ENCODE measurements at places on chromosomes 5 and 9.

DNA sequence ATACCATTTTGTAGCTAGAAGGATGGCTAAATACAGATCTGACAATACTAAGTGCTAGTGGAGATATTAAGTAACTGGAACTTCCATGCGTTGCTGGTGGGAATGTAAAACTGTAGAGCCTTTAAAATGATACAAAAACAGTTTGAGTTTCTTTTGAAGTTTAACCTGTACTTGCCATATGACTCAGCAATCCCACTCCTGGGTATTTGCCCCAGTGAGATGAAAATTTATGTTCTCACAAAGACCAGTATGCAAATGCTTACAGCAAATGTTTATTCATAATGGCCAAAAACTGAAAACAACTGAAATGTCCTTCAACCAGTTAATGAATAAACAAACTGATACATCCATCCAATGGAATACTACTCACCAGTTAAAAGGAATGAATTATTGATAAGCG, 137.3 kb downstream of the SLC12A2 start:
- no peak for DNase-seq

DNA sequence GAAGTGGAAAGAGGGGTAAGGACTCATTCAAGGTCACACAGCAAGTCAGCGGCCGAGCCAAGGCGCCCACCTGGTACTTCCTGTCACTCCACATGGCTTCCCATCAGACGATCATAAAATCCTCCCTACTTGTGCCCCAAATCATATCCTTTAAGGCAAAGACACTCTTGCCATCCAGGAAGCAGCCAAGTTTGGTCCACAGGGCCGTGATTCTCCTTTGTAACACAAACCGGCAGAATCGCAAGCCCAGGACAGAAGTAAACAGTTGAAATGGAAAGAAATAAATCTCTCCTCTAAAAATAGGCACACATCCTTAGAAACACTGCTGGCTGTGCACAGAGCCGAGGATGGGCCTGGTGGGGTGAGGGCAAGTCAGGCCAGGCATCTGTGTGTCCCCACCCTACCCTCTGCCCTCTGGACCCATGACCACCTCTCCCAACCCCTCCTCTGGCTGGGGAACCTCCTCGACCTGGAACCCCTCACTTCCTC, 30.5 kb downstream of the TMOD1 start:
- no peak for DNase-seq

DNA sequence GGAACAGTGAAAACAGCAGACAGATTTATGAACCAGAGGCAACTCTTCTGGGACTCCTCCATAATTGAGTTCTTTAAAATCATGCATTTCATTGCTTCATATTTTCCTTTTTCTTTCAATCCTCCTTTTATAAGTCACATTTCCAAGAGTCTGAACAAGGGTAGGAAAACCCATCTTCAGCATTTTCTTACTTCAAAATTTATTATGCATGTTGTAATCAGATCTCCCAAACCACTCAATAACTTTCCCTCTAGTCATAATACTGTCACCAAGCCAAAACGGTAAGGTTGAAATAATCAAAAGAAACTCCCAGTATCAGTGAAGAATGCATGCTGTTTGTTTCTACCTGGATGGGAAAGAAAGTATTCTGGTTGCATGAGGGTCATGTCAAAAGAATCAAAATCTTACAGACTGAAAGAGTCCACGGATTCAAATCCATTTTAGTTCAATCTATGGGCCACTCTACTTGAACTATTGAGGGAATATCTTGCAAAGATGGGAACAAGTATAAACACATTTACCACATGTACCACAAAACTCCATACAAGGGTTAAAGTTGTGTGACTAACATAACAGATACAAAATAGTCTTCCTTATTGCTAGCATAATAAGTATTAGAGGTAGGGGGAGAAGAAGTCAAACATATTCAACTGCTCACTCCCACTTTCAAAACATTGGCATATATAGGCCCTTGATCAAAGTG, 797.3 kb downstream of the MAT2B start:
- no peak for DNase-seq

DNA sequence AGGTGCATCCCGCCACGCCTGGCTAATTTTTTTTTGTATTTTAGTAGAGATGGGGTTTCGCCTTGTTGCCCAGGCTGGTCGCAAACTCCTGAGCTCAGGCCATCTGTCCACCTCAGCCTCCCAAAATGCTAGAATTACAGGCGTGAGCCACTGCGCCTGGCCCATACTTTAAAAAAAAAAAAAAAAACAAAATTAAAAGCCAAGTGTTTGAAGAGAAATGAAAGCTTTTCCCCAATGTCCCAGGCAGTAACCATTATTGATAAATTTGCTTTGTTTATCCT, 9.5 kb downstream of the PRRC2B start:
- DNase-seq, result no peak

DNA sequence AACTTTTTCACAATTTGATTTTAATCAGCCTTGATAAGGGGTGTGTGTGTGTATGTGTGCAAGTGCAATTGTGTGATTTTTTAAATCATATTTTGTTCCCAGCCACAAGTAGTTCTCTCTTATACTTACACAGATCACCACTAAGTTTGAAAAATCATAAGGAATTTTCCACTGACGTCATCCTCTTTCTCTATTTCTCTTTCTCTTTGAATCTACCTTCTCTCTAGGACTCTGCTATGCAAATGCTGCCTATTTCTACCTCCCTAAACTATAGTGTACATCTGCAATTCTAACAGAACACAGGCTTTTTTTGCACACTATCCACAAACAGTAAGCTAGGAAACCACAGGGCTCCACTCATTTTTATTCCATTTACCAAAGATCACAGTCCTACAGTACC, 254.6 kb upstream of the CYLC2 start:
- DNase-seq, result no peak

GRCh38 chr5:160466889-160467554, 45.4 kb downstream of the PTTG1 start:
- no peak for DNase-seq

GRCh38 chr5:126826619-126827215, 49.8 kb downstream of the LMNB1 start:
- no peak for DNase-seq

DNA sequence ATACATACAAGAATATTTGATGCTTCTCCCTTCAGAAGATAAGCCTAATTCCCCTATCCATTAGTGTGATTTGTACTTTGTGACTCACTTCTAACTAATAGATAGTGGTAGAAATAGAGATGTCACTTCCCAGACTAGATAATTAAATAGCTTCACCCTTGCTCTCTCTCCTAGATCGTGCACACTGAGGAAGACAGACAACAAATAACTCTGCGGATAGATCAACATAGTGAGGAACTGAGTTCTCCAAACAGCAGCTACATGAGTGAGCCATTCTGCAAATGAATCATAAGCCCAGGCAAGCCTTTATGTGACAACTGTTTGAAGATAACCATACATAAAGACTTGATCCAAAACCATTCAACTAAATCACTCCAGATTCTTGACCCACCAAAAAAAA, 1083.4 kb upstream of the C9orf72 start:
- no peak for DNase-seq

- no peak for DNase-seq
These were observed 11.0 kb upstream of the ADAMTS2 start for GRCh38 chr5:179355976-179356974.

DNA sequence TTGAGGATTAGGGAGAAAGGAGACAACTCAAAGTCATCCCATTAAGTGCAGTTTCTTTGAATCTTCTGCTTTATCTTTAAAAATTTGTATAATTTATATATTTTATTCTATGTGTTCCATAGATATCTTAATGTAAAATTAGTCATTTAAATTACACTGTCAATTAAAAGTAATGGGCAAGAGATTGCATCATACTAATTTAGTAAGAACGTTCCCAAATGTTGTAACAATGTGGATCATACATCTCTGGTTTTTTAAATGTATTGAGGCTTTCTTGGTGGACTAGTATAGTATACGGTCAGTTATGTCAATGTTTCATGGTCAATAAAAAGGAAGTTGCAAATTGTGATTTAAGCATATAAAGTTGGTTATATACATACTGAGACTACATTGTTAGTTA, 6.2 kb downstream of the TSLP start:
- no peak for DNase-seq

DNA sequence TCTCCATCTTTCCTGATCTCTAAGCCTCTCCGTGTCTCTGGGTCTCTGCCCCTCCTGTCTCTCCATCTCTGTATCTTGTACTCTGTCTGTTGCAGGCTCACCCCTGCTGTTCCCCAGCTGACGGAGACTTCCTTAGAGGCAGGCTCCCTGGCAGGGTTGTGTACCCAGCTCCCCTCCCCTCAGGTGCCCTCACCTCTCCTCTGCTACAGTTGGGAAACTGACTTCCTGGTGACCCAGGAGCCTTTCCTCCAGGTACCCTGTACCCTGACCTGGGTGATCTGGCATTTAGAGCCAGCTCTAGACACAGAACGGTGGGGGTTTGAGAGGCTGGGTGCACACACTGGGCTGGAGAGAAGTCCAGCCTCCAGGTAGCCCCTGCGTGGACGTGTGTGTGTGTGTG, 37.7 kb downstream of the CXXC5 start:
- no peak for DNase-seq

DNA sequence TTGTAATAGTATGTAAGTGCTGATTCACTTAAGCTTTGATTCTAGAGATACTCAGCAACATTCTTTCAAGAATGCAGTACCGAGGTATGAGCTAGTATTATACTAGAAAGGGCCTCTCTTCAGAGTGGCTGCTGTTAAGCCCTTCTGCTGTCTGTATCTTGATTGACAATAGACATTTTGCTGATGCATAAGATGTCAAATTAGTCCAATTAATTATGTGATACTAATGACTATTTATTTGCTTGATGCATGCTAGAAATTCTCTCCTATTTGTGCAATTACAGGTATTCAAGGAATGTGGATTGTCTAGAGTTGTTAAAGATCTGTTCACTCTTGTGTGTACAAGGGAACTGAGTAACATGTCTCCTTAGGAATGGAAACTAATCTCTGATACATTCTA, 92.3 kb upstream of the PTGER4 start:
- DNase-seq, result no peak

DNA sequence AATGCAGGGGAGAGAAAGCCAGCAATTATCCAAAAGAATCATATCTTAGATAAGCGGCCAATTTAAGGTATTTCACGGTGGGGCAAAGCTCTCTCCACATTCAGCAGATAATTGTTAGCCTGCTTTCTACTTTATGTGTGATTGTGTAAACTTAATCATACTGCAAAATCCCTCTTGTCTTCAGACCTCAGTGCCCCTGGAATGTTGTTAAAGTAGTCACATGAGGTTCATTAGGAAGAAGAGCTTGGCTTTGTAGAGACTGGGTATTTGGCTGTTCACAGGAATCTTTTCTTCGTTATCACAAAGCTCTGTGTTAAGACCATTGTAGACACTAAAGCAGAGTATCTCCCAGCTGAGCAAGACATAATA, 127.0 kb downstream of the RFK start:
- DNase-seq, result no peak

- DNase-seq, result no peak
These were observed 455.3 kb upstream of the KIF2A start for GRCh38 chr5:61850696-61851095.

DNA sequence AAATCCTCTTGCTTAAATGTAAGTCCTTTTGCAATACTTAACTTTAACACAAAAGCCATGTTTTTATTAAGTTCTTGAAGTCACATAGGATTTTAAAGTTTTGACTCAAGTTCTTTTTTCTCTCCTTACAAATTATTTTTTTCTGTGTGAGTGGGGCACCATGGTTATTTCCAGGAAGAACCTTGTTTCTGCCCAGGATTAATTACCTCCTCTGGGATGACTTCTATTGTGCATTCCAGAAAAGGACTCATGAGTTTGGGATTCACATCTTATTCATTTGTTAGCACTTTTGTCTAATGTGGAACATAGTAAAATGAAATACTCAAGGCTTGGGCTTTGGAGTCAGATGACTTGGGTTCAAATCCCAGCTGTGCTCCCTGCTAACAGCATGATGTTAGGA, 421.4 kb upstream of the WWC1 start:
- no peak for DNase-seq

GRCh38 chr9:127608104-127608966, 3.7 kb upstream of the STXBP1 start:
- DNase-seq, result peak; percentile 14

- no peak for DNase-seq
These were observed 63.9 kb downstream of the FCHO2 start for GRCh38 chr5:73019766-73020165.

- DNase-seq, result no peak
These were observed 8.6 kb downstream of the NR5A1 start for GRCh38 chr9:124498499-124499146.

- no peak for DNase-seq
These were observed 125.9 kb downstream of the SYK start for GRCh38 chr9:90927496-90927895.

DNA sequence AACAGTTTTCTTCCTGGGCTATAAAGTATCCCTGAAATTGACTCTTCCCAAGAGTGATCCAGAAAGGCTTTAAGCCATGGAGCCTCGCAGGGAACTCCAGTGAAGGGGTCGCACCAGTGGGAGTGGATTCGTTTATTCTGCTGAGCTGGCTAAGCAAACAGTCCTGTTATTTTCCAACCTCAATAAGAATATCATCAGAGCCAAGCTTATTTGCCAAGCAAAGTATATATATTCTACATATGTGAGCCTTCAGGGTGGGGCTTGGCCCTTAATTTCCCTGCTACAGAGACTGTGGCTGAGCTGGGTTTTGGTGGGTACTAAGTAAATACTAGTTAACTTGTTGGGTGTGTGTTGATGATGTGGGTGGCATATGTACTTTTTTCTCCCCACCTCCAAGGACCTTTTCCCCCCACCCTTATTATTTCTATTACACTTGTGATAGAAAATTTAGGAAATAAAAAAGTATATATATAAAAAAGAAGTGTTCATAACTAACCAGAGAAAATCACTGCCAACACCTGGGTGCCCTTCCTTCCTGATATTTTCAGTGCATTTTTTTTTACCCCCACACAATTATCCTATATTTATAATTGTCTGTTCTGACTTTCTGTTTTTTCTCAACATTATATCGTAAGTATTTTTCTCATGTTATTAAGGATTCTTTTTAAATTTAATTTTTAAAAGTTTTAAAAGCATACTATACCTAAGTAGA, 5.3 kb downstream of the GSN start:
- DNase-seq, result no peak

DNA sequence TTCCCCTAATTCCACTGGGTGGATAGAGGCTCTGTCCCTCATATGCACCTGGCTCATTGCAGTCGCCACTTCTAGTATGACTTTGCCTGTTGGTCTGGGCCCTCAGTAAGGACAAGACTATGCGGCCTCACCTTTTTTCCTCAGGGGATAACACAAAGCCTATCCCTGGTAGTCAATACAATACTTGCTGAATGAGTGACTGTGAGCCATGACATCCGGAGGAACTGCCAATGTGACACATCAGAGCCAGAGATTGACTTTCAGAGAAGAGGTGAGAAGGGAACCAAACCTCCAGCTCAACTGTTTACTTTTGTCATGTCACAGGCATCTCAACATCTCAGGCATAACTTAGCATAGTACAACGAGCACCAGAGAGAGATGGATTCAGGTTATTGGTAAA, 371.3 kb downstream of the DMRT2 start:
- no peak for DNase-seq

DNA sequence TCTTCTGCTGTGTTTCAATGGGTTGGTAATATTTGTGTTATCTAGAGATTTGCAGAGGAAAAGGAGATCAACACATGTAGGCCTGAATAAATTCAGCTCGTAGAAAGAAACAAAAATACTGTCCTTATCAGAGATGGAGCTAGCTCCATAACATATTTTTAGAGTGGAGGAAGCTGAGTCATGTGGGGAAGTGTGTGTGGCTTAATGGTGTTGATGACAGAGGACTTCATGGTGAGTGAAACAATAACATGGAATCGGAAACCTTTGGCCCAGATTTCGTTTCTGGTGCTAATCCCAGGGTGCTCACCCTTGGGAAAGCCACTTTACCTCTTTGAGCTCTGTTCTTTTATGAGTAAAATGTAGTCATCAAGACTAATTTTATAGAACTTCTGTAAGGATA, 825.0 kb downstream of the TLR4 start:
- no peak for DNase-seq

GRCh38 chr5:157860898-157861890, 2.2 kb upstream of the CLINT1 start:
- DNase-seq, result no peak
